Breast epithelium (tissue), 4 donors: ENCODE measurements at places on chromosomes 5 and 9.
A peak's percentile ranks its signal among the peaks of the same experiment; 100 is the strongest.

DNA sequence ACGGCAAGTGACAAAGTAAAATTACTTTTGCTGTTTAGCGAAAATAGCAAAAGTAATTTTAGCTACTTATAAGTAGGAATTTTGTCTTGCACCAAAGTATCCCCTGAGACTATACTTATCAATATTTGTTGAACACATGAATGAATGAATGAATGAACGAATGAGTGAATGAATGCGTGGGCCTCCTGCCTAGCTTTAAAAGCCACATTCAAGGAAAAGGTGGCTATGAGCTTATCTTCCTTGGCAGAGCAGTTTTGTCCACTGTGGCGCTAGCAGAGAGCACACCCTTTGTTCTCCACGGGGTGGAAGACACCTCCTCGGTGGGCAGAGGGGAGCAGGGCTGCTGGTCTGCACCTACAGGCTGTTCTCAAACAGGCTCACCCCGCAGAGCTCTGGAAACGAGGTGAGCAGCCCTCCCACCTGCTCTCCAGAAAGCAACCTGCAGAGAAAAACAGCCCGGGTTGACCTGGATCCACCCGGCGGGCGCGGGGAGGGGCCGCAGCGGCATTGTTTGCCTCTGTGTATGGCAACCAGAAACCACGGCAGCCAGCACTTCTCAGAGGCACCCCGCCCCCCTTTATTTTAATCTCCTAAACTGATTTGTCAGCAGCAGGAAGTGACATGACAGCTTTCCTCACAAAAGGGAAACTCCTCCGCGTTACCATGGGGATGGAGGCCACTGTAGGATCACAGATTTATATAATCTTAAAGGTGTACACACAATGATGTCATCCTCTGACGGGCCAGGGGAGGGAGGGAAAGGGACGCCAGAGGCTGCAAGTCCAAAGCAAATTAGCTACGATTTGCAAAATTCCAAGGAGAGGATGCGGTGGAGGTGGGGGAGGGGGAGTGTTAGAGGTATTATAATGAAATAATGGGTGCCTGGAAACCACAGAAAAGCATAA lies 5.9 kb downstream of the DUSP1 start:
- DNase-seq: peak; percentile 97

DNA sequence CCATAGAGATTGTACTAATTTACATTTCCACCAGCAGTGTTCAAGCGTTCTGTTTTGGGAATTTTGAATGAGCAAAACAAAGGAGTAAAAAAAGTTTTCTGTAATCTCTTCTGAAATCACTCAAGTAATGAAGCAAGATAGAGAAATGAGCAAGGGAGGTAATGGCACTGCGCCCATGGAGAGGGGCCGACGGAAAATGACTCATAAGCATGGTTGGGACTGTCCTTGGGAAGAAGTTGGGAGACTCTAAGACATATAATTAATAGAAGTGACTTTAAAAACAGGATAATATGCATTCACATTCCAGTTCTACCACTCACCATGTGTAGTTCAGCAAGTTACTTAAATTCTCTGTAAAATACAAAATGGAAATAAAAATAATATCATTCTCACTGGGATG lies 62.5 kb upstream of the C5orf46 start:
- no peak for DNase-seq

DNA sequence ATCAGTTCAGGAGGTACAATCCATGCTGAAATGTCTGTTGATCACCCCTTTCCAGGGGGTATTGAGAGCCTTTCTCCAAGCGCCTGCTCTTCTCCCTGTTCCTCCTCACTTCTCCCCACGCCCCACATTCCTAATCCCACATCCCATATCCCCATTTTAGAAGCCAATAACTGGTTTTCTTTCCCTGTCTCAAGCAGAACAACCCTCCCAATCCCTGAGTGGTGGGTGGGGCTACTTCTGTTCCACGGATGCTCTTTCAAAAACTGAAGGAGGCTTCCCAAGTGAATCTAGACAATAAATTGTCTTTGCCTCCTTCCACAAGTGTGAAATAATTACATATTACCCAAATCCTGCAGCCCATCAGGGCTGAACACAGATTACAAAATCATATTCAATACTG lies 77.0 kb upstream of the SEMA6A start:
- no peak for DNase-seq

DNA sequence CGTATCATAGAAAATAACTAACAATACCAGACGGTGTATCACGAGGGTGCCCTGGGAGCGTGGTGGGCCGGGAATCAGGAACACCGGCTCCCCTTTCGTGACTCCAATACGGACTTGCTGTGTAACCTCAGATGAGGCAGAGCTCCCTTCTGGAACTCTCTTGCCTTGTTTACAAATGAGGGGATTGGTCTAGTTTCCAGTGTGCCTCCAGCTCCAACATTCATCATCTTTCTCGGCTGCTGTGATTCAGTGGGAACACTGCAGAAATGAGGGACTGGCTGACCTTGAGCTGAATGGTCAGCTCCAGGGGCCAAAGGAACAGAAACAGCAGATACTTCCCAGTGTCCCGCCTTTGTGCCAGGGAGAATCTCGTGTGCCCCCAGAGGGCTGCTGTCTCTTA lies 22.6 kb upstream of the TGFBI start:
- DNase-seq: no peak

- peak; percentile 82 for DNase-seq
Observed at GRCh38 chr5:132227485-132228240, at the start of gene P4HA2. TSS of gene P4HA2 (minus strand) at chr5:132227853. CDS start at chr5:132218626, 9,227 bp downstream.

- no peak for DNase-seq
Observed at GRCh38 chr9:9498128-9498527, 1114.7 kb downstream of the PTPRD start.

DNA sequence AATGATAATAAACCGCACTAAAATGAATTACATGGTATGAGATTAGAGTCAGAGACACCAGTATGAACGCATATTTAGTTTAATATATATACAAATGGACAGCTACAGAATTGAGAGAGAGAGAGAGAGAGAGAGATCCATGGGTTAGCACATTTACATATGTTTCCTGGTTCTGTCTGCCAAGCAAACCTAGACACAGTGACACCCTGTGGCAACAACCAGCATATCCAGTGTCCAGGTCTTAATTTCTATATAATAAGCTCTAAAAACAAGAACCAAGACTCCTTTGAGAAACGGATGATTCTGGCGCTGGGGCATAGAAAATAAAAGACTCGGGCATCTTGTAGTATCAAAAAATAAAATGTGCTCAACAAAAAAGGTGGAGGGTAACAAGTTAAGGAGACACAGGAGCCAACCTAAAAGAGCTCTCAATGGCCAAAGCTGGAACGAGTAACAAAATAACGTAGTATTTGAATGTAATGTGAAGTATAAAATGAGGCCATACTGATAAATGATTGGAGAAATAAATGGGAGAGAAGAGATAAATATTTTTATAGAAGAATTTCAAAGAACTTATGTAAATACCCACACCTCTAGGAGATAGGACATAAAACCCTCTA lies 84.5 kb downstream of the RFX3 start:
- no peak for DNase-seq

GRCh38 chr9:34151398-34151797 lies 24.9 kb upstream of the DCAF12 start:
- DNase-seq: no peak

GRCh38 chr5:91419571-91420537 lies 36.7 kb upstream of the ARRDC3 start:
- peak; percentile 21 for DNase-seq

DNA sequence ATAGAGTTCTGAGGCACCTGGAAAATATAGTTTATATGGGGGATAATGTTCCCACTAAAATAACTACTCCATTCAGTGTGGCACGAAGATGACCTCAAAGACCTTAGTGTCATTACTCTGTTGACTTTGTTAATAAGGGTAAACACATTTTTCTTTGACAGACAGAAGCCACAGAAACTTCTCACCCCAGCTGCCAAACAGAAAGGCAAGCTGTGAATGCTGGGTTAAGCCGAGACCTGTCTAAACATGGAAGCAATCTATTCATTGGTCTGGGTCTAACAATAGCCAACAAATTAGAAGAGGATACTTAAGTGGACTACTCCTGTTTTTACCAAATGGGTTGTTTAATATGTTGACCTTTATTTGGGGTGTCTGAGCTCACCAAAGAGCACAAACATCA lies 171.4 kb downstream of the TLE1 start:
- DNase-seq: no peak

- no peak for DNase-seq
Observed at GRCh38 chr9:14451949-14452348, 138.0 kb upstream of the NFIB start.

DNA sequence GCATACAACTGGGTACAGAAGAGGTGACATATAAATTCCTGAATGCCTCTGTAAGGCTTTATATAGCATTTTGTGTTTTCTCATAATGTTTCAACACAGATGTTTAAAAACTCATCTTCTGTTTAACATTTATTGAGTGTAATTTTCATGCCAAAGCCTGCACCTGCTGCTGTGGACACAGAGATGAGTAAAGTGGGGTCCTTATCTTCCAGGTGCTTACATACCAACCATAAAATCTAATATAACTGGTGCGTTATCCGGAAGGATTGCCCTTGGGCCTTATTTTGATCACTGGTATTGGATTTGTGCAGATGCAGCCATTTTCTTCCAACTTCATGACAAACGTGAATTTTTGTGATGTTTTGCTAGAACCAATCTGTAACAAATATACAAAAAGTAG lies 222.3 kb downstream of the DMRT2 start:
- no peak for DNase-seq

GRCh38 chr9:69190086-69190862 lies 16.2 kb downstream of the TJP2 start:
- DNase-seq: no peak

- DNase-seq: peak; percentile 56
Observed at GRCh38 chr5:14581106-14581890, at the start of gene OTULINL. TSS of gene OTULINL (plus strand) at chr5:14581792. CDS start at chr5:14581895, 103 bp downstream.

DNA sequence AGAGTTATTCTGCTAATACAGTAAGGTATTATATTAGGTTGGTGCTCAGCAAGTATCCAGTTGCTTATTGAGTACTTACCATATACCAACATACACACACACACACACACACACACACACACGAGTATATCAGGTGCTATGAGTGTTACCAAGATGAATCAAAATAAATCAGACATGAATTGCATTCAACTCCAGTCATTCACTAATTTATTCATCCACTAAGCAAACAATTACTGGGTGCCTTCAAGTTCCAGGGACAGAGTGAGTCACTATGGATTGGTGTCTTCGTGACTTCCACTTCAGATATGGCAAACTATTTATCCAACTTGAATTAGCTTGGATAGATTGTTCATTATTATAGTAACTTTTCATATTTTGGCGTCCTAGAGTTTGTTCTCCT lies 140.7 kb upstream of the SLC44A1 start:
- no peak for DNase-seq

GRCh38 chr5:173010021-173010420 lies 26.4 kb downstream of the ATP6V0E1 start:
- no peak for DNase-seq

GRCh38 chr5:5521478-5521877 lies 99.0 kb downstream of the ICE1 start:
- DNase-seq: no peak

- DNase-seq: no peak
Observed at GRCh38 chr9:104269996-104270963, 176.2 kb downstream of the SMC2 start.

GRCh38 chr5:76930083-76930482 lies 22.8 kb upstream of the CRHBP start:
- DNase-seq: no peak

GRCh38 chr5:140255460-140256157 lies 47.3 kb downstream of the PFDN1 start:
- no peak for DNase-seq
